ENCODE measurements at places on chromosomes 12 and 14.
A peak's percentile ranks its signal among the peaks of the same experiment; 100 is the strongest.

- no peak for DNase-seq
These were observed 11.4 kb upstream of the CFAP54 start for GRCh38 chr12:96478011-96478410.

DNA sequence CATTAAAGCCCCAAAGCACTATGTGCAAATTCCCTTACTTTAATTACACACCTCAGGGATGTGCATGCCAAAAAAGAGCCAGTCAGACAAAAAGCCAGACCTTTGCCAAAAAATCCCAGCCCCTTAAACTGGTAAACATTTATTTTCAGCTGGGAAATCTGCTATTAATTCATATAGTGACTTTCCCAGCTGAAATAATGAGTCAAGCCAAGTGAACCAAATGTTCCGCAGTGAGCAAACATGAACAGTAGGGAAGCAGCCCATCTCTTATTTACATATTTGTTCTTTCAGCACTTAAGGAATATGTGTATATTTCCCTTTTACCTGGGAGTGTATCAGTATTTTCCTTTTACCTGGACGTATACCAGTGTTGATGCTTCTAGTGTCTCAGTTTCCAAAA lies 44.0 kb upstream of the OTX2 start:
- DNase-seq, result no peak

GRCh38 chr12:6146951-6147350 lies 22.5 kb upstream of the VWF start:
- no peak for DNase-seq

GRCh38 chr12:89029961-89030360 lies 322.3 kb downstream of the DUSP6 start:
- no peak for DNase-seq

DNA sequence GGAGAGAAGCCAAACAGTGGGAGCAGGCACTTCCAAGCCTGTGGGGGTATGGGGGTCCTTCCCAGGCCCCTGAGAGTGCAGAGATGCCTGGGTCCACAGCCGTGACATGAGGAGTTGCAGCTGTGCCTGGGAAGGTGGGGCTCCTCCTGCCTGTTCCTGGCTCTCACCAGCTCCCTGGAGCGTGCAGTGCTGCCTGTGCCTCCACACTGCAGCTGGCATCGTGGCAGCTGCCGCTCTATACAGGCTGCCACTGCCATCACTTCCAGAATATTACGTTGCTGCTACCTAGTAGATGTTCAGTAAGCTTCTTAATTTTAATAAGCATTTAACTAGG lies 223.7 kb downstream of the KCNC2 start:
- DNase-seq, result no peak

DNA sequence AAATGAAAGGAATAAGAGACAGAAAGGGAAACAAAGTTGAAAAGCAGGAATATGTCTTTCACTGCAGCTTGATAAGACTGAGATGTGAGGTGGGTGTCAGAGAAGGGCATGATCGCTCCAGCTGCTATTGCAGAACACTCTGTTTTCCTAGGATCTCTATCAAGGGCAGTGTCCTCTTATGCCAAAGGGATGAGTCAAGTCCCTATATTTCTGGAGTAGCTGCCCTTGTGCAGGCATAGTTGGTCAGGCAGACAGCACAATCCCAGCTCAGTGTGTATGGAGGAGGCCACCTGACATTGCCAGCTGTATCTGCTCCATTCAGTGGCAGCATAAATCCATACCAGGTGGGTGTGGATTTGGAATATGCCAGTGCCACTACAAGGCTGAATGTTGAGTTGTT lies 101.6 kb downstream of the DAD1 start:
- DNase-seq, result no peak

GRCh38 chr12:60977966-60978365 lies 1282.2 kb upstream of the USP15 start:
- DNase-seq, result no peak

GRCh38 chr12:92502417-92503028 lies 200.3 kb upstream of the PLEKHG7 start:
- DNase-seq, result no peak

DNA sequence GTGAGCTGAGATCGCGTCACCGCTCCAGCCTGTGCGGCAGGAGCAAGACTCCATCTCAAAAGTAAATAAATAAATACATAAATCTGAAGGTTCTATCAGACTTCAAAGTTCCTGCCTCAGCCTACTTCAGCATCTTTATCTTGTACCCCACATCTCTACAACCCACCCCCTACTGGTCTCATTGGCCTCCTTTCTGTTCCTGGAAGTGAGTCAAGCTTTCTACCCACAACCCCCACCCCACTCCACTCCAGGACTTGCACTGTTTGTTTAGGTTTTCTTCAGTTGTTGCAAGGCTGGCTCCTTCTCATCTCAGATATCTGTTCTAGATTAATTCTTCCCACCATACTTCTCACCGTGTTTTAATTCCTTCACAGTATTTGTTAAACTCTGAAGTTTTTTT lies 714 bp upstream of the PSMC6 start:
- no peak for DNase-seq

DNA sequence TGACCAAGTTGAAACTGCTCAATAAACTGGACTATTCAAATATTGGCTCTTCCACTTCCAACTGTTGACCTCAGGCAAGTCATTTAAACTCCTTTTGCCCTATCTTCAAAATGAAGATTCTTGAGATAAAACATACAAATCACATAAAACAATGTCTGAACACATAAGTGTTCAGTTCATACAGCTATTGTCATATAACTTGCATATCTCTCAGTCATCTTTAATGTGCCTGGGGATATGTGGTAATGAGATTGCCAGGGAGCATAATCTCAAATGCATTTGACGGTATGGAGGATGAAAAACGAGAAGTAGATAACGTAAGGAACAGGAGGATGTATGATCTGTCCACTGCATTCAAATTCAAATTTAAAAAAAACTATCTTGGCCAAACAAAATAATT lies 237.0 kb upstream of the DIO2 start:
- DNase-seq, result no peak

- no peak for DNase-seq
These were observed 9.3 kb upstream of the GYS2 start for GRCh38 chr12:21613931-21614330.

DNA sequence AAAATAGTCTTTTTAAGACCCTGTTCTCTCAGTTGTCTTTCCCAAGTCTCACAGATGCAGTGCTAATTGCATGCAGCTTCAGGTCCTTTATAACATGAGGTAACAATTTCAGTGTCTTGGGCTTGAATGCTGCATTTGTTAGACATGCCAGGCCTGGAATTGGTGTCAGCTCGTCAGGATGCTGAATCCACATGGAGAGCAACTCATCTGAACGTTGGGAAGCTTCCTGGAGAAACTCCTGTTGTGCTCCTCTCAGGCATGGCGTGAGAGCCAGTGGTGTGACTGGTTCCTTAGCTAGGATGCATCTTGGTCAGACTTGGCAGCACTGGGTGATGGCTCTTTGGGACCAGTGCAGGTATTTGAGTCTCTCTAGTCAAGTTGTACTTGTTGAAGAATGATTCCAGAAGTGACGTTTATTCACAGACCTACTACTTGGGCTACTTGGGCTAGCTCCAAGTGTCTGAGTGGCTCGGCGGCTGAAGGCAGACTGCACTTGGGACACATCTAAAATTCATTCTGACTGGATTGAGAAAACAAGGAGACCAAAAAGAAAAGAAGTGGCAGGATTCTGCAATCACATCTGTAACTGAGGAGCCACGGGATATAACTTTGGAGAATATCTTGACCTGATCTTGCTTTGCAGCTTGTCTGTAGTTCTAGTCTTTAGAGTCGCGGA lies 134.8 kb upstream of the ARHGAP5 start:
- no peak for DNase-seq

DNA sequence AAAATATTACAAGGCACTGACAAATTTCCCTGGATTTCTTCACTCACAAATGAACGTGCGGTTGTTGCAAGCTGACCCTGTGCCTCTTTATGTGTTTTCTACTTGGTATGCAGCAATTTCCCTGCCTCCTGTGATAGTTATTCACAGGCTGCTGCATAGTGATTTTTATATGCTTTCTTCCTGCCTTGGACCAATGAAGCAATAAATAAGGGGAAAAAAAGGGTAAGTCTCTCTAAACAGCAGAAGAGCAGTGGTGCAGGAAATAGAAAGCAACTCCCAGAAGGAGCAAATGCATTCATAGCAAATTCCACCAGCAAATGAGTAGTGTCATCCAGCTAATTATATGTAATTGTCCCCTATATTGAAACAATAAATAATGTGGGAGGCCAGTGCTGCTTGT lies 737.9 kb downstream of the GALC start:
- no peak for DNase-seq

DNA sequence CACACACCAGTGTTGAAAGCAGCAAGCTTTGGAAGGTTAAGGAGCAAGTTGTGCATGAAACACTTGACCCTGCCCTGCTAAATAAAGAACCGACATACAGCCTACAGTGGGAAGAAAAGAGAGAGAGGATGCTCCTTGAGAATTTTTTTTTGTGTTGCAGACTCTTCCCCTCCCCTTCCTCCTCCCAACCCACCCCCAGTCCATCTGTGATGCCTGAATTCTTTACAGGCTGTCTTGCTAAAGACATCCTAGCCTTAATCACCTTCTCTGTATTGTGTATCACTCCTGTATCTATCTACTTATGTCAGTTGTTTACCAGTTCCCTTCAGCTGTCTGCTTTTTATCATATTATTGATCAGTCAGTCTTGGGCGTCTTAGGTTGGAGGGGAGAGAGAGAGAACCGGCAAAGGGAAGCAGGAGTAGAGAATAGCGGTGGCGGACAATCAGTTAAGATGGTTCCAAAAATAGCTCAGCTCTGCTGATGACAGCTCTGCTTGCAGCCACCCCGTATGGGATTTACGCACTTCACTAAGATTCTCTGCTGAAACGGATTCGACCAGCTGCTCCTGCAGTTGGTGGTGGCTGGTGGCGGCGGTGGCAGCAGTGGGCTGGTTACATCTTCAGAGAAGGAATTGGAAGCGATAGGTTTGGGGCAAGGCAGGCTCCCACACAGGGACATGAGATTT lies 664.7 kb downstream of the NRXN3 start:
- no peak for DNase-seq

DNA sequence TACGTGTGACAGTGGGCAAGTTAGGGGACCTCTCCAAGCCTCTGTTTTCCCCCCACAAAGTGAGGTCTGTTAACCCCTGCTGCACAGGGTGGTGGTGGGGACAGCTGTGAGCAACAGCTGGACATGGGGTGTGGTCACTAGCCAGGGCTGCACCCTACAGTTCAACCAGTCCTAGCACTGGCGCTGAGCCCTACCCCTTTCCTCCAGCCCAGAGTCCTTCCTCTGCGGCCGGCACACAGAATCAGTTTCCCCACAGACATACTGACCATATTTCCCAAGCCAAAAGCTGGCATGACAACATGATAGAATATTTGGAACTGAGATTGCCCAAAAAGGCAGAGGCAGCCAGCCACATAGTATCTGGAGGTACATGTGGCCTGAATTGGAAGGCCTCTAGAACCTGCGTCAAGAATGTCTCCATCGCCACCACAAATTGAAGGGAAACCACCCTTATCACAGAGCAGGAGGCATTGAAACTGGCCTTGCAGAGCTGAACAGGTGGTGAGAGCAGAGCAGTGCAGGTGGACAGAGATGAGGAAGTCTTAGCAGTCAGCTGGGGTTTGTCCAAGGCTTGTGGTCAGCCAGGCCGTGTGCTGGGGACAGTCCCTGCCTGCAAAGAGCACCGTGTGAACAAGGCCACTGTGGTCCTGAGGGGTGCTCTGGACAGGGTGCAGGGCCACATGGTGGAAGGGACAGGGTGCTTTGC lies 21.2 kb downstream of the DEGS2 start:
- no peak for DNase-seq

GRCh38 chr12:62268956-62269355 lies 8.8 kb downstream of the USP15 start:
- DNase-seq, result no peak

DNA sequence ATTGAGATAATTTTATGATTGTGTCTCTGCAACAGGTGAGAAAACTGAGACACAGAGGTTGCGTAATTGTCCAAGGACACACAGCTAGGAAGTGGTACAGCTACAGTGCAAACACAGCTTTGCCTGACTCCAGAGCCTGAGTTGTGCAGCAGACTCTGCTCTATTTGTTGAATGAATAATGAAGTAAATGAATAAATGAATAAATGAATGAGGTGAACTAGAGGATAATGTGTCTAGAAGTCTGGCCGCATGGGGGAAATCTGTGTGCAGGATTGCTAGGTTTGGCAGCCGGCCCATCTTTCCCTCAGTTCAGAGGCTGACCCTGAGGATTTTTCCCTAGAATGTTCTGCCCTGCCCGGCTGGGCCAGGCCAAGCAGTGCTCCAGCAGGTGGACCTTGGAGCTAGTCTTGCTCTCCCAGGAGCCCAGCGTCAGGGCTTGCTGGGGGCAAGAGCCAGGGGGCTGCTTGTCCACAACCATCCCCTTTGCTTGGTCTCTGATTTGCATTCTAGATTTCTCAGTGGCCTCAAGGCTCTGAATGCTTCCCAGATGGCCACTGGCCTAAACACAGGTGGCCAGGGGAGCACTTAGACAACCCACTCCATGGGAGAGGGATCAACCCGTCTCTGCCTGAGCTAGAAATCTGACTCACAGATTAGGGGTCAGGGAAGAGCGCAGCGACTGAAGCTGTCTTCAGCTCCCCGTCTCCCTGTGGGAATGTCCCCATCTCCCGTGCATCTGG lies 225.2 kb downstream of the C12orf75 start:
- DNase-seq, result no peak

DNA sequence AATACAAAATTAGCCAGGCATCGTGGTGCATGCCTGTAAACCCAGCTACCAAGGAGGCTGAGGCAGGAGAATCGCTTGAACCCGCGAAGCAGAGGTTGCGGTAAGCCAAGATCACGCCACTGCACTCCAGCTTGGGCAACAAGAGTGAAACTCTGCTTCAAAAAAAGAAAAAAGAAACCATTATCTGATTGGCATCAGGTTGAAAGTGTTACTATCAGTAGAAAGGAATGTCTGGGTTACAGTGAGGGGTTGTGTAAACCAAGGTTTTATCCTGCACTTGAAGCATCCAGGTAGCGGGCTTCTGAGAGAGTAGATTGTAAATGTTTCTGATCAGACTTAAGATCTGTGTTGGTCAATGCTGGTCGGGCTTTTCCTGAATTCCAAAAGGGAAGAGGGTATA lies 14.1 kb upstream of the OXA1L start:
- no peak for DNase-seq

DNA sequence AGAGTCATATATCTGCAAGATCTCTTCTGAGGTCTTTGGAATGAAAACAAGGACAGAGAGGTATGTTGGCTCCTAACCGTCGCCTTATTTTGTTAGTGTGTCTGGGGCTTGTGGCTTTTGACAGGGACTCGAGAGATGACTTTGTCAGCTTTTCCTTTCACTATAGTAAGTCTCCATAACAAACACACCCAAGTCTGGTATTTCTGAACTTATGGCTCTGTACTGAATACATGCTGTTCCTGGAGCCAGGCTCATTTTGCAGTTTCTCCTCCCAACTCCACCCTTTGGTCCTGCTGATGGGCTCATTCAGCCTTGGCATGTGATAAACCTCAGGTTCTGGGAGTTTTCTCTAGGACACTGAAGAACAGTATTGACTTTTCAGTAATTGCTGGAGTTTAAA lies 27.7 kb upstream of the TMED10 start:
- peak; percentile 61 for DNase-seq

- no peak for DNase-seq
These were observed 23.1 kb downstream of the BICDL1 start for GRCh38 chr12:120012067-120012621.

Data from left colon (tissue), 2 donors.